ENCODE measurements at places on chromosomes 11 and 22.

- DNase-seq: no peak
These were observed 6.8 kb upstream of the OR8B3 start for GRCh38 chr11:124405581-124405980.

DNA sequence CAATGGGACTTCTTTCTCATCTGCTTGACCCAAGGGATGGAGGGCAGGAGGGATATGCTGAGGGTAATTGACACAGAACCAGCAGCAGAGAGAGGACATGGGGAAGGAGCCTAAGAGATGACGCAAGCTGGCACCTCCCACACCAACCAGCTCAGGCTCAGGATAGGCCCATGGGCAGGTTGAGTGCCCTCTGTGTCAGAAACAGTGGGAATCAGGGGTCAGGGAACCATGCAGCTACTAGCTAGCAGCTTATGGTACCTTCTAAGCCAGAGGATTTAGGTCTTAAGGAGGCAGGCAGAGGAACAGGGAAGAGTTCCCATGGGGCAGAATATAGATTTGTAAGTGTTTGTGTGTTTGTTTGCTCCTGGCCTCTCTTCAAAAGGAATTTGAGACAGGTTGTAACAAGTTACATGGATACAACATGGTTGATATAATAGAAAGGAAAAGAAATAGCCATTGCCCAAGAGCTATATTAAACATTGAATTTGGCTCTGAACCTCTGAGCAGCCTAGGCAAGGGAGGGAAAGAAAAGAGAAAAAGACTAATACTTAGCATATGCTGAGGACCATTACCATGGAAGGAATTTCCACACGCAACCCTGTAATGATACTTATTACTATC is 39.9 kb upstream of the NAV2 start:
- DNase-seq: no peak

DNA sequence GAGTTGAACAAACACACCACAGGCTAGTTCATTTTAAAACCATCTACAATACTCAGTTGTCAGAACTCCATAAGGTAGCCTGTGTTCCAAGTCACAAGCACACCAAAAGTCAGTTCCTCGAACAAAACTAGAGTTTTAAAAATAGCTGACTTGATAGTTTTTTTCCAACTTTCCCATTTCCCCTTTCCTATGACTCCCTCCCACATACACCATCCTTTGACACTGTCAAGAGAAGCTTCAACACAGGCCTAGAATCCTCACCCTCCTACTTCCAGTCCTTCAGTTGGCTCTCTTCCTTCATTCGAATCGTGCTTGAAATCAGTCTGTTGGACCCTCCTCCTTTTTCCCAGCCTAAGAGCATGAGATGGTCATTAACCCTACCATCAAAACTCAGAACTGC is 105.7 kb upstream of the AKIP1 start:
- DNase-seq: no peak

DNA sequence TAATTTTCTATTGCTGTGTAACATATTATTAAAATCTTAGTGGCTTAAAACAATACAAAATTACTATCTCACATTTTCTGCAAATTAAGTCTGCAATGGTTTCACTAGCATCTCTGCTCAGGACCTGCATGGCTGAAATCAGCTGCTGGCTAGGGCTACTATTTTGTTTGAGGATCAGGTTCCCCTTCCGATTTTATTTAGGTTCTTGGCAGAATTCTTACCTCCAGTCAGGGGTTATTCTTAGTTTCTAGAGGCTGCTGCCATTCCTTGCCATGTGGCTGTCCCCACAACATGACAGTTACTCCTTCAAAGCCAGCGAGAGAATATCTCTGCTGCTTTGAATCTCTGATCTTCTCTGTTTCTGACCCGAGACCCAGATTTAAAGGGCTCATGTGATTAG is 424.5 kb upstream of the ANO5 start:
- no peak for DNase-seq

- DNase-seq: no peak
These were observed 743 bp upstream of the RCE1 start for GRCh38 chr11:66842501-66842895.

GRCh38 chr11:1307998-1308742 is 1.3 kb downstream of the TOLLIP start:
- DNase-seq: no peak

DNA sequence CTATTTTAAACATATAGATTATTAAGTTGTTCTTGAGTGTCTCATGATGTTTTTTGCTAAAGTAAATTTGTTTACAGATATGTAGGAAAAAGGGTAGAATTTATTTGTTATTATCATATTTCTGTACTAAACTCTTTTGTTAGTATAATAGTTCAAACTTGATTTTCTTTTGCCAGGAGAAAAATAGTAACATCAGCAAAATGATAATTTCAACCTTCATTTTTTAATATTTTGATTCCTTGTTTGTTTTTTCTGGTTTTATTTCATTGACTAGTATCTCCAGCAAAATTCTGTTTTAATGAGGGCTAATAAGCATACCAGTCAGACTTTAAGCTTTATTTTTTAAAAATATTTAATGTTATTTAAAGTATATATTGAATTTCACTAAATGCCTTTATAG is 4.0 kb downstream of the OR1S1 start:
- DNase-seq: no peak

DNA sequence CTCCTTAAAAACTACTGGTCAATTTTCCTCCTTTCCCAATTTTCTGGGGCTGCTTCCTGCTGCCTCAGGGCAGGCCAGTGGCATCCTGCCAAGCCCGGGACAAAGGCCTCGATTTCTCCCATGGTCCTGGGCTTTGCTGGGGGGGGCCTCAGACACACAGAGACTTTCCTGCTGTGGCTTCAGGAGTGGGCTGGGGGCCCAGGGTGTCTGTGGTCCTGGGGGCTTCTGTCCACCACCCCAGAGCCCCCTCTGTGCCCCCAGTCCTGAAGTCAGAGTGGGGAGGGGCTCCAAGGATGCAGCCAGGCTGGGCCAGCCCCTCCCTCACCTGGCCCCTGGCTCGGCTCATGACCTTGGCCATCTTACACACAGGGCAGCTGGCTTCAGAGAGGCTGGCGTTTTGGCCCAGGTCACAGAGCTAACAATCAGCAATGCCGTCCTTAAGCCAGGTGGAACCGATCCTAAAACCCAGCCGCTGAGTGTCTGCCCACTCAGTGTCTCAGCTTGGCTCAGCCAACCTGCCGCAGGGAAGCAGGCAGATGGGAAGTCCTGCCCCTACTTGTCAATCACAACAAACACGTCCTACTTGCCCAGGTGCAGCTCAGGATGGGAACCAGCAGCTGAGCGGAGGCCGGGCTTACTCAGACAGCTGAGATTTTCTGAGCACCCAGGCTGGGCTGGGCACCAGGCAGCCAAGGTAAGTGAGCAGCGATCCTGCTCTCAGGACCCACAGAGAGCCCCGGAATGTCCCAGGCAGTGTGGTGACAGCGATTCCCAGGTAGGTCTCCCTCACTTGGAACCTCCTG is 34.6 kb downstream of the OSBPL5 start:
- DNase-seq: no peak

- DNase-seq: no peak
These were observed 16.5 kb downstream of the NCAM1 start for GRCh38 chr11:112977755-112978154.
